Right lung (tissue), 10 donors: ENCODE measurements at places on chromosomes 7 and 10. TPM values are rescaled to one million over a fixed set of nuclear protein-coding genes. Genes with fewer than 3 reads are reported as not detected.

DNA sequence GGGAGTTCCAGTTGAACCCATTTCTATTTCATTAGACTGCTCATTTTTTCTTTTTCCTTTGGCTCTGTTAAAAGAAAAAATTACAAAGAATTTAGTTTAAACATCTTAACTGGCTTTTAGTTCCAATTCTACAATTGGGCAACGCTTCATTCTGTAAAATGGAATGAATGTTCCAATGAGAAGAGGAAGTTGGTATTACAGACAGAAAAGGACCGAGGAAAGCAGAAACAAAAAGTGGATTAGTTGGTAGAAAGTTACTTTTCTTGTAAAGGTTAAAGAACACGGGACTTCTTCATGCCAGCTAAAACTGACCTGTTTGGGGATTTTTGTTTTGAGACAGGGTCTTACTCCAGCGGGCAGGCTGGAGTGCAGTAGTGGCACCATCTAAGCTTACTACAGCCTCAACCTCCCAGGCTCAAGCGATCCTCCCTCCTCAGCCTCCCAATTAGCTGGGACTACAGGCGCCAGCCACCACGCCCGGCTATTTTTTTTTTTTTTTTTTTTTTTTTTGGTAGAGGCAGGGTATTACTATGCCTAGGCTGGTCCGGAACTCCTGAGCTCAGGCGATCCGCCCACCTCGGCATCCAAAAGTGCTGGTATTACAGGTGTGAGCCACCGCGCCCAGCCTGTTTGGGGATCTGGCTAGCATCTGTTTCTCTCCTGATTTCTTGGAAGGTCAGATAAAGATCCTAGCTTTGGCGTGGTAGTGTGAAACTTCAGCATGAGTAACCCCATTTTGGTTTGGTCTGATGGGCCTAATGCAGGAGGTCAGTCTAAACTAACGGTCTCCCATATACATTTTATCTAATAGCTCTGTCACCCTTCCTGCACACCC, 1.3 kb upstream of the VDAC2 start:
- DNase-seq, result no peak

DNA sequence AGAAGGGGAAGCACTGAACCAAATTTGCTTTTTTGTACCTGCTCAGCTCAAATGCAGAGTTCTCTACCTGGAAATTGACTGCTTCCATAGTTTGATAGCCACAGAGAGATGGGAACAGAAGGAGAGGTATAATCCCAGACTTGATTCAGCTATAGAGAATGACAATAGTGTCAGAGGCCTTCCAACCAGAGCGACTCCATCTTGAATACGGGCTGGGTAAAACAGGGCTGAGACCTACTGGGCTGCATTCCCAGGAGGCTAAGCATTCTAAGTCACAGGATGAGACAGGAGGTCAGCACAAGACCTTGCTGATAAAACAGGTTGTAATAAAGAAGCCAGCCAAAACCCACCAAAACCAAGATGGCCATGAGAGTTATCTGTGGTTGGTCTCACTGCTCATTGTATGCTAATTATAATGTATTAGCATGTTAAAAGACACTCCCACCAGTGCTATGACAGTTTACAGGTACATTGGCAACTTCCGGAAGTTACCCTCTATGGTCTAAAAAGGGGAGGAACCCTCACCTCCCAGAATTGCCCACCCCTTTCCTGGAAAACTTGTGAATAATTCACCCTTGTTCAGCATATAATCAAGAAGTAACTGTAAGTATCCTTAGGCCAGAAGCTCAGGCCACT, 42.7 kb upstream of the ATRNL1 start:
- DNase-seq, result no peak

DNA sequence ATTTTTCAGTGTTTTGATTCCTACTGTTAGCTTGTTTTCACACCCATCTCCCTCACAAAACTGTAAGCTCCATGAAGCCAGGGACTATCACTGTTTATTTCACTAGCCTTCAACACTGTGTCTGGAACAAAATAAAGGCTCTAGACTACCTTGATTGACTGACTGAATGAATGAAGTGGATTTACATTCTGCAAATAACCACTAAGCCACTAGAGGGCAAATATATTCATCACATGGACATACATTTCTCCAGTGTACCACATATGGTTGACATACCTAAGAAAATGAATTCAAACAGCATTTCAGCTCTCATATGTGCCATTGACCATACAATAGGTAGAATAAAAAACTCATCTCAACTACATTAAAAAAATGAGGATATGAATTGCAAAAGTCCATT, 185.9 kb downstream of the RAB11FIP2 start:
- no peak for DNase-seq

DNA sequence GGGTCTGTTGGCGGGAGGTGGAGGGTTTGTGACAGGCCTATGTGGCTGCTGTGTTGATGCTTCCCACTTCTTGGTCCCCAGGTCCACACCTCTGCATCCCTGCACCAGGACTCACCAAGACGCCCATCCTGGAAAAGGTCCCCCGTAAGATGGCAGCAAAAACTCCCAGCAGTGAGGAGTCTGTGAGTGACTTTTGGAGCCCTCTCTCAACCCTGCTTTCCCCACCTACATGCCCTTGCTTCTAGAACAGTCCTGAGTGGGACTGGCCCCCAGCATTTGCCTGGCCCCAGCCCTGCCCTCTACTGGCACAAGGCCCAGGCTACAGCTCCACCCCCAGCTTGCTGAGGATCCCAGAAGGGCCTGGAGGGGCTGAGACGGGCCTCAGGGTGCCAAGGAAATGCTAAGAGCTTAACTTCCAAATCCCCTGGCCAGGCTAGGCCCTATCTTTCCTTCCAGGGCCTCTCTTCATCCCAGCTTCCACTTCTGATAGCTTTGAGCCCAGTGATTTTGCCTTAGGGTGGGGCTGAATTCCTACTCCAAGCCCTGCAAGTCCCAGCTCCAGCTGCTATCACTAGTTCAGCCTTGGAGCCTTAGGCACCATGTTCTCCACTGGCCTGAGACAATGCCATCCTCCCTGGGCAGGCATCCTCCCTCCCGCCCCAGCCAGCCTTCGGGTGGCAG, 2.7 kb downstream of the CHAT start:
- no peak for DNase-seq

DNA sequence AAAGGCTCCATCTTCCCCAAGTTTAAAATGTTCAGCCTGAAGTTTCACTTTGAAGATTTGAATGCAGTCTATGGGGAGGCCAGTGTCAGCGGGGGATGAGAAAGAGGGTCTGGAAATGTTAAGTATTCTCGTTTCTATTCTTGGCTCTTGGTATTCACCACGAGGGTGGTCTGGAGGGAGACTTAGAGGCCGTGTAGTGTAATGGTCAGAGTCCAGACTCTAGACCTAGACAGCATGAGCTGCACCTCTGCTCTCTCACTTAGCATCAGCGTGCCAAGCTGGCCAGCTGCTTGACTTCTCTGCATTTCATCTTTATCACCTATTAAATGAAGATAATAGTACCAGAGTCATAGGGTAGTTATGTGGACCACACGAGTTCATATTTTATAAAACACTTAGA, 57.9 kb downstream of the MKX start:
- DNase-seq, result no peak

GRCh38 chr10:31278279-31278941, 40.6 kb upstream of the ZEB1 start:
- no peak for DNase-seq

DNA sequence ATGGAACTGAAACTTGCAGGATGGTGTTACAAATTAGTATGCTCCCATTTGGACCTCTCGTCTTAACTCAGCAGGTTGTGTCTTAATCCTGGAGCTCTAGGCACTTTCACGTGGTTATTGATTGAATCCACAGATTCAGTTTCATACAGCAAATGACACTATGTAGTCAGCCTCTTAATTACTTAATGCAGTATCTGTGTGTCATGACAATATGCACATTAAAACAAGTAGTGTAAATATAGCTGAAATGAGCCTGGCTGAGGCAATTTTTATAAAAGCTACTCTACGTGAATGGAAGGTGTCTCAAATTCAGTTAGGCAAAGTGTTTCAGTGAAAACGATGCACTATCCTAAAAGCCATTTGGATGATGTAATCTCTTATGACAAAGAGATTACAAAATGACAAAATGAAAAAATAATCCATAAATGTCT, 86.8 kb downstream of the CD36 start:
- no peak for DNase-seq

GRCh38 chr7:91519241-91520158, 255.3 kb downstream of the FZD1 start:
- no peak for DNase-seq

GRCh38 chr7:121561717-121562116, 165.6 kb upstream of the FAM3C start:
- no peak for DNase-seq

DNA sequence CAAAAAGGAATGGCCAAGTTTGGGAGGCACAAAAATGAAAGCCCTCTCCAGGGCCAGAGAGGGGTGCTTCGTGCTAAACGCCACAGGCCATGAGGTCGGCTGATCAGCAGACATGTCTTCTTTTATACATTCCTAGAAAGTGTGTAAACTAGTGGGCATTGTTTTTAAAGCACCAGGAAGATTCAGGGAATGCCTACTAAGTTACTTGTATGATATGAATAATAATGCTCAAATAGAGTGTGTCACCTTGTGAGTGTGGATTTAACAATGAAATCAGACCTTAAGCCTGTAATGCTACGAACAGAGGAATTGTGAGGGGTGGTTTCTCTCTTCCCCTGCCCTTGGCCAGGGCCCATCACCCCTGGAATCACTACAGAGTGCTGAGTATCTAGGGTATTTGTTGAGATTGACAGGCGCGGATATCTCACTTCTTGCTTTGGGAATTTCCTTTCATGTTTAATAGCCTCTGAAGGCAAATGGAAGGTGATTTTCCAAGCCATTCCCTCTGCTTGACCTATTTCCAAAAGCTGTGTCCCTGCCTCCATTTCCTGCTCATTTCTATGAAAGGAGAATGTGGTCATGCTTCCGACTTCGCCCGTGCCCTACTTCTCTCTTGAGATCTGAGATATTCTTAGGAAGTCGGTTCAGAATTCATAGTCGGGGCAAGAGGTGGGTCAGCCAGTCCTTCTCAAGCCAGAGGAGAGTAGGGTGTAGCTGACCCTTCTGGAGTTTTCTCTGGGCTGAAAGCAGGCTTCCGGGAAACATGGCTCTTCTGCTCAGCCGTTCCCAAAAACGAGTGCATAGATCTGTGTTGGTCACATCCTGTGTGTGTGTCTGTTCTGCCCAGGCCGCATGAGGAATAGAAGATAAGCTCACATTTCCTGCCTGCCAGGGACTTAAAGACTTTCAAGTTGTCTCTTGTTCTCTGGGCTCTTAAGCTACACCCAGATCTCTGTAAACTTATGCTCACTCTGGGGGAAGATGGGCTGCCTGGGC, 167.8 kb upstream of the ITGB1 start:
- no peak for DNase-seq

GRCh38 chr7:631964-632830, 94.3 kb upstream of the DNAAF5 start:
- DNase-seq, result no peak

DNA sequence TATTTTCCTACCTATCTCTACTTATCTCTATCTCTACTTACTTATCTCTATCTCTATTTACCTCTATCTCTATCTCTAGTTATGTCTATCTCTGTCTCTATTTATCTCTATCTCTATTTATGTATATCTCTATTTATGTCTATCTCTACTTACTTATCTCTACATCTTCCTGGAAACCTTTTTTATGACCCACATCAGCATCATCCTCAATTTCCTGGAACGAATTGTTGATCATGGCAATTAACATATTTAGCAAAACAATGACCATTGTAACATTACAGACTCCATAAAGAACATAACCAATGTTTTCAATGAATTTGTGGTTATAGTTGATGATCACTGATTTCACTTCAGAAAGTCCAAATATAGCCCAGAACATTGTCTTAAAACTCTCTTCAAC, 18.3 kb downstream of the GIMAP6 start:
- no peak for DNase-seq

DNA sequence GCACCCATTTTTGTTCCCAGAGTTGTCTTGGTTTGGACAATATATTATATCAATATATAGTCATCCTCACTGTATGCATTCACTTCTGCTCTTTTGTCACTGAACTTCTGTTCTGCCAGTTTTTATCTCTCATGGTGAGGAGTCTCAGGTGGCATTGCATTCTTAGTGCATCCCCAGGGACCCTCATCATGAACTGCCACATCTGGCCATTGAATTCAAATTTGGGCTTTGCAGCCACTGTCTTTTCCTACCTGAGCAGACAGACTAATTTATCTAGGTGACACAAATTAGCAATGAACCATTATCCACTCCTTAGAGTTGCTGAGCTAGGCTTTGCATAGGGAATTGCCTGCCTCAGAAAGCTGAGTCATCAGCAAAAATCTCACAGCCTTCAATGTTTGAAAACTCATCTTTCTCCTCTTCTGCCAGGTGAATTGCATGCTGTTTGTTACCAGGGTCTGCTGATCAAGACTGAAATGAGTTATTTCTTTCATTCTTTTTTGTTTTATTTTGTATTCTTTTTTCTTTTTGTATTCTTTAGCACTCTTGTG, 316.8 kb upstream of the MTPN start:
- DNase-seq, result no peak

- no peak for DNase-seq
Measured at GRCh38 chr10:17073725-17074540, 55.7 kb downstream of the CUBN start.

DNA sequence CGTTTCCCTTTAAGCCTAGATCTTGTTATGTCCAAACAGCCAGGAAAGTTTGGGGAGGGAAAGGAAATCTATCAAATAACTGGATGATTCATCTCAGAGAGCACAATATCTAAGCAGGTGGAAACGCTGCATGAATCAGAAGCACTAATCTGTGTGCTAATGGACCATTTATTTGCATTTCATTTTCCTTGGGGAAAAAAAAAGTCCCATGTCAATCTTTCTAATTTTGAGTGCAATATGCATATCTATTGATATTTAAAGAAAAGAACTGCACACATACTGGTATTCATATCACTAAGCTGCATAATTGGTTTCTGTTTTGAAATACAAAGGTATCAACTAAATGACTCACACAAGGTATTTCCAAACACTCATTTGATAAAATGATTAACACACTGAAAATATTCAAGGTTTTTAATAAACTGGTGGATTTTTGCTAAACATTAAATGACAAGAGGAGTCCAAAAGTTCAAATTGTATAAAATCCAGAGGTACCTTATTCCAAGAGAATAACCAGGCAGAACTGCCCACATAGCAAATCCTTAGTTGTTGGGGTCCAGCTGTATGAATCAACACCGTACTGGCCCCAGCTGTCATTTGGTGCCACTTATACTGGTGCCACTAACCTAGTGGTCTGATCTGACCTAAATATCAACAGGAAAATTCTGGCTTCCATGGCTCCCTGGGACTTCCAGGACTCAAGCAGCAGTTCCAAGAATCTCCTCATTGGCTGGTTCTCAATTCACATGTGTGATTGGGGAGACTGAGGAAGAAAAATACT, 122.2 kb upstream of the SP4 start:
- no peak for DNase-seq

Gene MMS19
- polyA plus RNA-seq, result 89.7 TPM

Gene CDHR3
- 14.5 TPM for polyA plus RNA-seq

Gene HABP2
- 0.15 TPM for polyA plus RNA-seq

Gene FAM237B
- 0.25 TPM for polyA plus RNA-seq

Gene NEURL1
- polyA plus RNA-seq, result 2.7 TPM

Gene ASB10
- polyA plus RNA-seq, result 0.23 TPM

Gene UPK3BL2
- polyA plus RNA-seq, result 17.8 TPM

Gene PDE1C
- 2.6 TPM for polyA plus RNA-seq

Gene OPN4
- not detected for polyA plus RNA-seq
